Bladder microvascular endothelial cell (primary cell): ENCODE measurements at places on chromosomes 6 and 20. TPM values are rescaled to one million over a fixed set of nuclear protein-coding genes. Genes with fewer than 3 reads are reported as not detected.

Gene OTOR
- total RNA-seq = not detected in 2 replicates

Gene HFE
- 2.6 and 3.6 TPM in 2 replicates for total RNA-seq

Gene SNAI1
- total RNA-seq = 0.65 and 1.4 TPM in 2 replicates

Gene GNMT
- under 0.01 TPM in 1 of 2 replicates, not detected in the other for total RNA-seq

Gene EDN3
- total RNA-seq = not detected in 2 replicates
